ENCODE measurements at places on chromosomes 3 and 15.

DNA sequence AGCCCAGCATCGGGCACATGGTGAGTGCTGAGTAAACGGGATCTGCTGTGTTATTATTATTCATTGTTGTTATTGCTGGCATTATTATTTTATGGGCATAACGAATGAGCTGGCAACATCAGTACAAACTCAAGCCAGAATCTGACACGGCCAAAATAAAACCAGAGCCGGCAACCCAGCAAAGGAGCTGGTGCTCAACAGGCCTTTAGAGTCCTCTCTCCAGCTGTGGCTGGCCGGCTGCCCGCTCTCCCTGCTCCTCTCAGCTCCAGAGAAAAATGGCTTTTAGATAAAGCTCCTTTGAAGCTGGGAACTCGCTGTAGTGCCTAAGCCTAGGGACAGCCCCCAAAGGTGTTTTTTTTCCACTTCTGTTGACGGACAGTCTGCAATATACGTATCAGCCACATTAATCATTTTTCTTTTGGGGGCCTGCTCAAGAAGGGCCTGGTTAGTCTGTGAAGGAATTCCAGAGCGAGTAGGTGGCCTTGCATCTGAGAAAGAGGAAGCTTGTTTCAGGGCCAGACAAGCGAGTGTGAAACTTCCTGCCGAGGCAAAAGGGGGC is 193.9 kb upstream of the UBE2E1 start:
- no peak for DNase-seq

- DNase-seq: no peak
These were observed 12.9 kb upstream of the MGA start for GRCh38 chr15:41647262-41647661.

GRCh38 chr3:141015481-141015880 is 35.7 kb upstream of the SPSB4 start:
- DNase-seq: no peak

- no peak for DNase-seq
These were observed 32.7 kb downstream of the UBXN7 start for GRCh38 chr3:196399485-196399945.

DNA sequence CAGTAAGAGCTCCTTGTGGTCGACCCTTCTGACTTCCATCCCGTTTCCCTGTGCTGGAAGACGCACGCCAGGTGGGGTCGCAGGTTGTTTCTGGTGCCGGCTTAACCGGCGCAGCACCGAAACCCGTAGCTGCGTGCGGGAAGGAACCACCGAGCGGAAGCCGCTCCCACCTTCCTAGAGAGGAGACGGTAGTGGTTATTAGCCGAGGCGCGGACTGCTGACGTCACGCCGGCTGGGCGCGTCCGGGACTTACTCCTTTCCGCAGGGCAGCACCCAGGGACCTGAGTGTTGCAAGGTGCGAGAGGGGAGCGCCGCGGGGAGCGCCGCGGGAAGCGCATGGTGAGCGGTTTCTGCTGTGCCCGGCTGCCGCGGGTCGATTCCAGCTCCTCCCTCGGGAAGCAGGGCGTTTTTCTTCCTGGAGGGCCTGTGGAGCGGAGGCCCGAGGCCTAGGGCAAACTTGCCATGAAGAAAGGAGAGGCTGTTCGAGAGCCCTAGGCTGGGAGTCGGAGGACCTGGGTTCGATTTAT is at the start of gene ZNF501:
ZNF501 (plus strand) TSS at position 252 of the 527 bp plus-strand sequence. CDS start 4,787 bp downstream, outside the sequence.
- DNase-seq: no peak

- no peak for DNase-seq
These were observed 183.3 kb downstream of the PDE8A start for GRCh38 chr15:85164841-85165466.

DNA sequence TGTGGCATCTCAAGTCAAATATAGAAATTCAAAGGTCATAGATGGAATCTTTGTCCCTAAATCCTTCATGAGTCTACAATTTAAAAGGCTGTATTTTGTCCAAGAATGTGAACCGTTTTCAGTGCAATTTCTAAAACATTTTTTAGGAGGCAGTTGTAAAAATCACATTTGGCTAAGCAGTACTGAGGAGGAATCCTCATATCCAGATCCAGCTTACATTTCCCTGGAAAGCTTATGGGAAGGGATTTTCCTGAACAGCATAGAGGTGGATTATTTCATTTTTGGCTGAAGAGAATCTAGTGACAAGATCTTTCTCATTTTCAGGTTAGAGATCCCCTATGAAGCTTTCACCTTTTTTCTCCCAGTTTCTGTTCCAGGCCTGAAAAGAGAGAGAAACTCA is 178.4 kb downstream of the POLR2M start:
- no peak for DNase-seq

DNA sequence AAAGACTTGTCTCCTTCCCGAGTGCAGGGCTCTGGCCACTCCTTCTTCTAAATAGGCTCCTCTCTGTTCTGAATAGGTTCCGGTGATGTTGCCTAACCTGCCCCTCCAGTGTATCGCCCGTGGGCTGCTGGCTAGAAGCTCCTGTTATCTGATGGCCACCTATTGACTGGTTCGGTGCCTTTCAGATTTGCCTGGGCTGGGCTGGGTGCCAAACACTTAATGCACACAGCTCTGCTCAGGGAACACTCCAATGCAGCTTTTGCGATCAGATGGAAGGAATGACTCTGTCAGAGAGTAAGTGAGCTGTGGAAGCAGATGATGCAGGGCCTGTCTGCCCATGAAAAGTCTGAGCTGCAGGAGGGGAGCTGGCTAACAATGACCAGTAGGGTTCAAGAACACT is 112.9 kb downstream of the CORO2B start:
- DNase-seq: no peak

- DNase-seq: no peak
These were observed 76.0 kb upstream of the DCBLD2 start for GRCh38 chr3:98977520-98977919.

DNA sequence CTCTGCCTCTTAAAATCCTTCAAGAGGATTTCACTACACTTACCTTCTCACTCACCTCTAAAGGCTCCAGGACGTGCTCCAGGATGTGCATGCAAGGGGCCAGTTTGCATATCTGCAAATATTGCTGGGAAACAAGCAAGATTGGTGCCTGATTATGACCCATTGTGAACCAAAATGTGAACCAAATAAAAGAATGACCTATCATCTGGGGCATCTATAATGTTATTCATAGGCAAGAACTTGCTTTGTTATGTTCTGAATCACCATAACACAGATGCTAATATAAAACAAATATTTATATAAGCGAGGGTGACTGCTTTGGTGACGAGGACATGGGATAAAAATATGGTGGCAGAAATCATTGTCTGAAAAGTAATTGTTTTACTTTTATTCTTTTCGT is 5.5 kb downstream of the IL12A start:
- no peak for DNase-seq

- peak; percentile 33 for DNase-seq
These were observed 45.8 kb downstream of the ZNF710 start for GRCh38 chr15:90046911-90047392.

- no peak for DNase-seq
These were observed 29.5 kb upstream of the TSEN2 start for GRCh38 chr3:12454816-12455121.

DNA sequence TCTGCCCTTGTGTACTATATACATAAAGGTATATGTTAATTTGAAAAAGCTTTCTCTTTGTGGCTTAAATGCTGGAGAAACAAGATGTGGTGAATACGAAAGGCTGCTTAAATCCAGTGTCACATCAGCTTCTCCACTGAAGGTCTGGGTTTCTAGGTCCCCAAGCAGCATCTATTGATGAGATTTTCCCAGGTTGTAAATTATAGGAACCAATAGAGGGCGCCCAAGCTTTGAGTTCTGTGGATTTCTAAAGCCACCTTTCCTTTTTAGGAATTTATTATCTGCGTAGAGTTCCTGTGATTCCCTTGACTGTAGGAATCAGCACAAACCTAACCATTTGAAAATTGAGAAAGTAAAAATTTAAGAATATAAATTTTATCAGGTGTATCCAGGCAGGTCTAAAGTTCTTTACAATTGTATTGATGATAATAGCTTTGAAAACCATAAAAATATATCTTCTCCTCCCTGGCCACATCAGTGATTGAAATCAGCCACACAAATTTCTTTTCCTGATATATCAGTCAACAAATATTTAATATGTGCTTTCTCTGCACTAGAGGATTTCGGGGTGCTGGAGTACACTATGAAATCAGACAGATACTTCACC is 88.3 kb upstream of the ADAMTSL3 start:
- peak; percentile 51 for DNase-seq

DNA sequence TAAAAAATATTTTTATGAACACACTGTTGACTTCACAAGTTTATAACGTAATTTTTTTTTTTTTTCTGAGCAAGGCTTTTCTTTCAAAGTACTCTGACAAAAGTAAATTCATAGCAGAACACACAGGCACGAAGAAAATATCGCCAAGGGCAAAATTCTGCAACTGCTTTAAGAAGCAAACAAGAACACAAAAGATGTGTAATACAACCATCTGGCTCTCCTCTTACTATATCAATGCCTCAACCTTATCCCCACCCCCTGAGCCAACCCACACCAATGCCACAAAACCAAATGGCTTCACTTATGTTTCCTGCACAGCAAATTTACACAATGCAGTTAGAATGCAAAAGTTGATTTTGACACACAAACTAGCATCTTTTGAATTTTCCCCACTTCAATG is 274.2 kb downstream of the FOXP1 start:
- no peak for DNase-seq

- DNase-seq: no peak
These were observed 351.7 kb downstream of the MECOM start for GRCh38 chr3:169311860-169312259.

DNA sequence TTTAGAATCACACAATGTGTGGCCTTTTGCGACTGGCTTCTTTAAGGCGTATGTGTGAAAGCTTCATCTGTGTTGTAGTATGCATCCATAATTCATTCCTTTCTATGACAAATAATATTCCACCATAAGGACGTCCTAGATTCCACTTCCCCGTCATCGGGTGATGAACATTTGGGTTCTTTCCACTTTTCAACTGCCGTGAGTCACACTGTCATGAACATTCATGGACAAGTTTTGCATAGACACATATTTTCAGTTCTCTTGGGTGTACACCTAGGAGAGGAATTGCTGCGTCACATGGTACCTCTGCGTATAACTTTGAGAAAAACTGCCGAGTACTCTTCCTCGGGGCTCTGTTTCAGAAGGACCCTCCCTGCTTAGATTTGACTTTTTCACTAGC is 97.3 kb downstream of the TOP2B start:
- DNase-seq: no peak

DNA sequence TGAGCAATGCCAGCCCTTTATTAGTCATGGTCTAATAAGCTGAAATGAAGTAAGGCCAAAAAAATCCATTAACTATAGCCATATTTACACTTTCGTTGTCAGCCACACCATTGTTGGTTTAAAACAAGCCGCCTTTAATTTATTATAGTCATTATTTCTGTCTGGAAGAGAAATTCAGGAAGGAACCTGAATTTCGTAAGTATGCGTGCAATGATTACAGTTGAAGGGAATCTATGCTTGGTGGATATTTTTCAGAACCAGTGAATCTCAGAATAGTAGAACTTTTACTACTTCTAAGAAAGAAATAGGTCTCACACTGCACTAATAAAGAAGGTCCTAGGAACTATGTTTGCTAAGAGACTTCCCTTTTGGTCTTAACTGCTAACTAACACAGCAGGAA is 59.1 kb downstream of the FAM43A start:
- DNase-seq: no peak

- DNase-seq: no peak
These were observed 285.4 kb upstream of the AZI2 start for GRCh38 chr3:28634019-28634418.

DNA sequence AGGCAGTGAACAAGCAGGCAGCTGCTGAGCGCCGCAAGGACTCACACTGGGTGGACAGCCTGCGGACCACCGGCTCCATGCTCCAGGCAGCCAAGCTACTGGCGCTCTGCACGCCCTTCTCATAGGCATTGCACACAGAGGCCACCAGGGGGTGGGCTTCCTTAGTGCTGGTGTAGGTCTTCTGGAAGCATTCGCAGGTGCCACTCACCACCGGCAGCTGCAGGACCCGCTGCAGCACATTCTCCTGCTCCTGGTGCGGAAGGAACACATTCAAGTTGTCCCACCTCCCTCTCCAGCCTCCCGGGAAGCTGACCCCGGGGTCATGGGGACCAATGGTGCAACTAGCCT is 6.0 kb downstream of the PLIN1 start:
- peak; percentile 89 for DNase-seq

DNA sequence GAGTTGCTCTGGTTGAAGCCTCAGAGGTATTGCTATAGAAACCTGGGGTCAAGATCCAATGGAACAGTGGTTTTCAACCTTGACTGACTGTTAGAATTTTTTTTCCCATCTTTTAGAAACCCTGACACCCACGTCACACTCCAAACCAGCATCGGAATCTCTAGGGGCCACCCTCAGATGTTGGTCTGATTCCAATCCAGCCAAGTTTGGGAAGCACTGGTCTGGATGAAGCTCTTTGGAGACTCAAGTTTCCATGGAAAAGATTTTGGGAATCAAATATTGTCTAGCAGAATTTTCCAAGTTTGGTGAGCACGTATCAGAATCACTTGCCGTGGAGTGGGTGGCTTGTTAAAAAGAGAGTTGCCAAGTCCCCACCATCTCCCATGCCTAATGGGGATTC is 103.8 kb downstream of the THSD4 start:
- DNase-seq: no peak

DNA sequence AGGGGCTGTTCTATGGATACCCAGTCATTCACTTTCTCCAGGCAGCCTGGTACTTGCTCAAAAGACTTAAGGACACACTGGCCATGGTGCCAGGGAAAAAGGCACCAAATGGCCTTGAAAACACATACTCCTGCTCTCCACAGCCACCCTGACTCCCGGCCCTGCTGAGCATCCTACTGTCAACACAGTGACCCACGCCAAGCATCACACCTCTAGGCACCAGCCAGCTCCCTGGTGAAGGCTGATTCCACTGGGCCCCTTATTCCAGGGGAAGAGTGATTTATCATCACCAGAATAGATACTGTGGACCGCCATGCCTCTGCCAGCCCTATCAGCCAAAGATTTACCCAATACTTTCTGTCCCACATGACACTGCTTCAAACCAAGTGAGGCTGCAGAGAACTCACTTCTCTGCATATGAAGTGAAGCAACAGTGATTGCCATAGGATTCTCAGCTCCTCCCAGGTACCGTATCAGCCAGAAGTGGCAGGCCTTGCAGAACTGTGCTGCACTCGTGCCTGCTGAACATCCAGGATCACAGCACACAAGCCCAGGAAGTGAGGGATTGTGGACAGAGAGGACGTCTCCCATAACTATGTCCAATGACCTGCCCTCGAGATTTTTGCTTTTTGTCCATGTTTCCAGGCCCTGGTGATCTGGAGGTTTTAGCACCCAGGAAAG is 63.7 kb downstream of the WHAMM start:
- DNase-seq: no peak

GRCh38 chr3:116034794-116035193 is 410.5 kb downstream of the LSAMP start:
- DNase-seq: no peak

Measured in H7 (cell line).